ENCODE measurements at places on chromosomes 16 and 17.

GRCh38 chr16:85491058-85491771 lies 121.9 kb upstream of the GSE1 start:
- DNase-seq, result no peak

DNA sequence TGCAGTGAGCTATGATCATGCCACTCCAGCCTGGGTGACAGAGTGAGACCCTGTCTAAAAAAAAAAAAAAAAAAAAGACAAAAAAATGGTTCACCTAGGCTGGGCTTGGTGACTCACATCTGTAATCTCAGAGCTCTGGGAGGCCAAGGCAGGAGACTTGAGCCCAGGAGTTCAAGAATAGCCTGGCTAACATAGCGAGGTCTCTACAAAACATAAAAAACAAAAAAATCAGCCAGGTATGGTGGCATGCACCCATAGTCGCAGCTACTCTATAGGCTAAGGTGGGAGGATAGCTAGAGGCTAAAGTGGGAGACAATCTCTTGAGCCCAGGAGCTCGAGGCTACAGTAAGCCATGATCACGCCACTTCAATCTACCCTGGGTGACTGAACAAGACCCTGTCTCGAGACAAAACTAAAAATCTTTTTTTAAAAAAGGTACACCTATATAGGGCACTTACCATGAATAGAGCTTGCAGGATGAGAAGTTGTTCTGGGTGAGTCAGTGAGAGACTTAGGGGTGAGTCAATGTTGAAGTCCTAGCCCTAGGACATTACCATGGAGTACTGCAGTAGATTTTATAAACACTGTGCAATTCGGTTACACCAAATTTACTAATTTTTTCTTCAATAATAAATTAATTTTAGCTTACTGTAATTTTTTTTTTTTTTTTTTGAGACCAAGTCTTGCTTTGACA lies 19.0 kb downstream of the USP32 start:
- no peak for DNase-seq

GRCh38 chr17:45145035-45145389 lies 3.3 kb upstream of the HEXIM1 start:
- DNase-seq, result no peak

DNA sequence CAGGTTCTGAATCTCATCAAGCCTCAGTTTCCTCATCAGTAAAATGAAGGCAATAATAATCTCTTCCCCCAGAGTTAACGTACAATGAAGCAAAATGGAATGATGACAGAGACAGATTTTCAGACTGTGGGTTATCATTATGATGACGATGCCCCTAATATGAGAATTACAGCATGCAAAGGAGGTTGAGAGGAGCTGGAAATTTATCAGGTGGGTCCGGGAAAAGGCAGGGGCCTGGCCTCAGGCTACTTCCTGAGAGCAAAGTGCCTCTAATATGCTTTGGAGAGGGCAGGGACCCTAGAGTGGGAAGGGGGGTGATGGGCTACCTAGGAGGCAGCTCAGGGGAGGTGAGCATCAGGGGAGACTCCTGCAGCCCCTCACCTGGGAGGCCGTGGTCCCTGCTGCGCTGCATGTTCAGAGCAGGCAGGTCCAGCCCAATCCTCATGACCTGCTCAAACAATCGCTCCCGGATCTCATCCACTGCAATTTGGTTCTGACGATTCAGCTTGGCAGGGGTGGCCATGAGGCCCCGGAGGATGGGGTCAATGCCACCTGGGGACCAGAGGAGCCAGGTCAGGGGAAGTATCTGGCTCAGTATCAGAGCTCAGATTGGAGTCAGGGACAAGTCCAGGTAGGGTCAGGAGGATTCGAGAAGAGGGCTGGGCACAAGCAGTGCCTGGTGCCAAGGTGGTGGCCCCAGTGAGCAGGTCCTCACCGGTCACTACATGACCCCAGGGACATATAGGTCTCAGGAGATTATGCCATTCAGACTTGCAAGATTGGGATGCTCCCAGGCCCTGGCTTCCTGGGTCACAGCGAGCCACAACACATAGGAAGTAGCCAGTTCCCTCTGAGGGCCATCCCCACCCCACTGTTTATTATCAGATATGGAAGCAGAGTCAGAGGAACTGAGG lies 8.1 kb downstream of the MPO start:
- no peak for DNase-seq

DNA sequence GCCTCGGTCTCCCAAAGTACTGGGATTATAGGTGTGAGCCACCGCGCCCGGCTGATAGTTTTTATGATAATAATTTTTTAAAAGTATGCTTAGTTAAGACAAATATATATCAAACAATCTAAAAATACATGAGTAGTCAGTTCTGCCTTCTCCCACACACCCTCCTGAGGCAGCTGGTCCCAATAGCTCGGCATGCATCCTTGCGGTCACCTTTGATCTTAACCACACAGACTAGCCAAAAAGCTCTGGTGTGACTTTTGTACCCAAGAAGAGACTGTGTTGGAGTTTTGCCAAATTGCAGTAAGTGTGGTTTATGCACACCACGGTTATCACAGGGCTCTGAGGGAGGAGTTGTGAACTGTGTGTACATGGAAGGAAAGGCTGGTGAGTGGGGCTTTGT lies 25.6 kb downstream of the ATP6V0A1 start:
- DNase-seq, result peak; percentile 87

- DNase-seq, result no peak
These were observed 74.6 kb downstream of the KSR1 start for GRCh38 chr17:27530764-27531391.

DNA sequence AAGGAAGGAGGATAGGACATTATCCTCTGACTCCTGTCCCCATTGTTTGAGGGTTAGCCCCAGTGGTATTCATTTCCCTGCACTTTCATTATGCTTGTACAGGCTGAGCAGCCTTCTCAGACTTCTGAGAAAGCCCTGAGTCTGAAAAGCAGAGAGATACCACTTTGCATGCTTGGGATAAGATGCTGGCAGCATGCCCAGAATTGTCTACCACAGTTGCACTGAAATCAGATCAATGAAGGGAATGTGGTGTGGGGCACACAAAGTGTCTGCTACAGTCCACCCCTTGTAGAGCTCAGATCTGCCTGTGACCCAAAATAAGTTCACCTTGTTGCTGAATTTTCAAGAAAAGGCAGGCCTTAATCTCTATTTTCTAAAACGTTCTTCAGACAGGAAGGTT lies 160.6 kb downstream of the CCT6B start:
- no peak for DNase-seq

- DNase-seq, result peak; percentile 43
These were observed 57.9 kb upstream of the CACNG4 start for GRCh38 chr17:66906321-66907278.
